ENCODE measurements at places on chromosomes 7 and 10. TPM values are rescaled to one million over a fixed set of nuclear protein-coding genes. Genes with fewer than 3 reads are reported as not detected.

DNA sequence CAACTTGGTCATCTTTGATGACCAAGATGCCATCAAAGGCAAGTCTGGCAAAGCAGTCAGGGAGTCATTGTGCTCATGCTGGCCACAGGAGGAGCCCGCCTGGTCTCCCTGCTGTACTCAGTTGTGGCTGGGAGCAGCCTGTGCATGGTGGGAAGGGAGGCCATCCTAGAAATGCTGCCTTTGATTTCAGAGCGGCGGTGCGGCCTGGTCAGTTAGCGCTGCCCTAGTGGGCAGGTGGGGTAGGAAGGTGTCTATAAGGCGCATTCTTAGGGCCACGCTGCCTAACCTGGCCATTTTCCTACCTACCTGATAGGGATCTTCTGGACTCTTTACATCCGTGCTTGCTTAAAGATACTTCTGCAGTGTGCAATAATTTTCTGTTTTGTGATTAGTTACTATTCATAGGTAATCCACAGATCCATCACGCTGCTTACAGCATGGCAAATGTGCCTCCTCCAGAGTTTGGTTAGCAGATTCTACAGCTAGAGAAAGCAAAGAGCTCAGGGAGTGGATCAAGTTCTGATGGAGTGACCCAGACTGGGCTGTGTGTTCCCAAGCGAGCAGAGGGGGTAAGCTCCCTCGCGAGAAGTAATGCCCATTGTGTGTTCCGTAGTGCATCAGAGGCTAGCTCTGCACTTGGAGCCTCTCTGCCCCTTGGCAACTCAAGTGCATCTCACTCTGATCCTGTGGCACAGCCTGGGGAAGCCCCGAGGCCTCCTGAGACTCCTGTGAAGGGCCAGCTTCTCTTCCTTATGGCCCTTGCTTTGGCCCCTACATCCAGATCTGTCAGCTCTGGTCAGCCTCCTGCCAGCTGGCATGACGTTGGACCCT is 970.1 kb upstream of the ZNF722 start:
- no peak for DNase-seq

DNA sequence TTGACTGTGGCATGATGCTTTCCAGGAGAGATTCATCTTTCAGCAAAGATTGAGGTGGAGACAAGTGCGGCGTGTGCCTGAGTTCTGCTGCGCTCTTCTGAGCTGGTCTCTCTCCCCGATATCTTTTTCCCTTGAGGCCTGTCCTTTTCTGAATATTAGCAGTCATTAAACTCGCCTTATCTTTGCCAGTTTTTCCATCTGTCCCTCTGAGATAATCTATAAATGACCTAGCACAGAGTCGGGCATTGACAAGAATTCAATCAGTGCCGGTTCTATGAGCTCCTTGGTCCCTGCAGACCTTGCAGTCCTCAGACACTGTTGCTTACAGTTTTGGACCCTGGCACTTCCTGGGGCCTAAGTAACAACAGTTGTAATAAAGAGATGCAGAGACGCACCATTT is 89.7 kb upstream of the IKZF1 start:
- DNase-seq, result no peak

DNA sequence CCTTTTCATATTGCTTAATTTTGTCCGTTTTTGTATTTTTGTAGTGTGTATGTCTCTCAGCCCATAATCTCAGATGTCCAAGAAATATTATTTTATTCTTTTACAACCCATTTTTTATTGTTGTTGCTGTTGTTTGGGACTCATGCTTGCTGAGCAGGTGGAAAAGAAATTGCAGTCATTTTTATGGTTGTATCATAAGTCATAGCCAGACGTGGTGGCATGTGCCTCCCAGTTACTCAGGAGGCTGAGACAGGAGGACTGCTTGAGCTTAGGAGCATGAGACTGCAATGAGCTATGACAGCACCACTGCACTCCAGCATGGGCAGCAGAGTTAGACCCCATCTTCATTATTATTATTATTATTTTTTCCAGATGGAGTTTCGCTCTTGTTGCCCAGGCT is 117.8 kb downstream of the EPC1 start:
- no peak for DNase-seq

GRCh38 chr7:24864214-24864817 is 107.1 kb upstream of the GSDME start:
- no peak for DNase-seq

DNA sequence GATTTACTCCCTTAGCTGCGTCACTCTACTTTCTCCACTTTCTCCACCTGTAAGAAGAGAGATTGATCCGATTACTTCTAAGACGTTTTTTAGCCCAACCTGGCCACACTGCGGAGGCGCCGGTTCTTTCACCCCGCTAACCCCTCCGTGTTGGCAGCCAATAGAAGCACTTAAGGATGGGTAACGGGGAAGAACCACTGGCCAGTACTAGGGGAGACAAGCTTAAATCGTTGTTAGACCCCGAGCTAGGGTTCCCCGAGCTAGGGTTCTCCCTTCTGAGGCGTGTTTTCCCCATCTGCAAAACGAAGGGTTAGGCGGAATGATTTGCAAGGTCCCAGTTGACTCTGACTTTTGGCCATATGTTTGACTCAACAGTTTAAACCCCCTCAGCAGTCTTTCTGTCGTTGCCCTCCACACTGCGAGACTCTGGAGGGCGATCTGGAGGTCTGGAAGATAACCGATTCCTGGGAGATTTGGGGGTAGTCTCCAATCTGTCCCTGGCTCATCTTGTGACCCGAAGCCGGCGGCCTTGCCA is 644 bp downstream of the UMAD1 start:
- DNase-seq, result no peak

GRCh38 chr10:112639298-112639697 is 192.3 kb downstream of the VTI1A start:
- no peak for DNase-seq

DNA sequence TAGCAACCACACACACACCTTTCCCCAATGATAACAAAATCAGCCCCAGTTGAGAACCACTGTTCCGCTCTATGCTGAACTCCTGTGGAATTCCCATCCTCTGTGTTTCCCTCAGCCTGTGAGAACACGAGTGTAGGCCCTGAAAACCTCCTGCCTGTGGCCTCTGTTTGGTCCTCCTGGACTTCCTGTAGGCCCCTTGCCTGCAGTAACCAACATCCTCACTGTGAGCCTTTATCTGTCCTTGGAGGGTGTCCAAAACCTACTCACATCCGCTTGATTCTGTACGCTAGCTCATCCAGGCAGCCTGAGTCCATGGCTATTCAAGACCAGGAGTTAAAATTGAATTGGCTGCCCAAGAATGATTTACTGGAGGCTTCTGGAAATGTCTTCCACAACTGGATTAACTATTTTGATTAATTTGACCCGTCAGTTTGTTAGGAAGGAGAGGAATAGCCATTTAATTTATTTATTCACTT is 149.8 kb downstream of the AKR1D1 start:
- DNase-seq, result no peak

DNA sequence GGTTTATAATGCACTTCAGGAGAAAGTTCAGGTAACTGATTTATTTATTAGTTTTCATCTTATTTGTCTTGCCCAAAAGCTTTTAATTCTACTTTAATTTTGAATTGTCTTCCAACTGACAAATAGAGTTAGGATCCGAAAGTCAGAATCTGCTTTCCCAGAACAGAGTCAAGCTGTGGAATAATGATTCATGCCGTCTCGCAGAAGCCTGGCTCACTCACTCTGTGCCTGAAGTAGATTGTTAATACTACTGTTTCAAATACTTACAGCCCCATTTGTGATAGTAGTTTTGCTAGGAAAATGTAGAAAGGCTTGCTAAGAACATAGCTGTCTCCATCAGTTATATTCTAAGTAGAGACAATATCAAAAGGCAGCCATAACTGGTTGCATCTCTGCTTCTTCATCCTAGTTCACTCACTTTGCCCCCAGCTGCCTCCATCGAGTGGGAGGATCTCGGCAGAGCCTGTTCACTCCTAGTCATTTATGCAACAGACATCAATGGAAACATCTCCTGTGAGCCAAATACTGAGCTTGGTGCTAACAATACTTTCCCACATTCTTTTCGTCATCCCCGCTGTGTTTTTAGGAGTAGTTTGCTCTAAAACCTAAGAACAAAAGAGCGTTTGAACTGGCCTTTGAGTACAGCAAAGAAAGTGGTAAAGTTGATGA is 28.0 kb downstream of the ABRAXAS2 start:
- DNase-seq, result no peak

GRCh38 chr7:14988941-14989340 is 86.4 kb upstream of the DGKB start:
- DNase-seq, result no peak

GRCh38 chr7:44321796-44322195 is 3.6 kb downstream of the CAMK2B start:
- DNase-seq, result no peak

GRCh38 chr7:42976371-42976770 is 44.2 kb downstream of the MRPL32 start:
- DNase-seq, result no peak

- DNase-seq, result no peak
These were observed 11.3 kb downstream of the FERD3L start for GRCh38 chr7:19133886-19134285.

ENTPD1 gene
- 28.2 TPM for total RNA-seq

AMZ1 gene
- 0.41 TPM for total RNA-seq

CAMK2B gene
- total RNA-seq, result 3.2 TPM

ELAPOR2 gene
- total RNA-seq, result 15.3 TPM

CCL24 gene
- total RNA-seq, result not detected

IKZF1 gene
- total RNA-seq, result 8.7 TPM

ADGRA1 gene
- total RNA-seq, result not detected

All from sigmoid colon (tissue), 7 donors.